B cell (primary cell): ENCODE measurements at places on chromosomes 6 and 20.

- DNase-seq, result no peak
These were observed 82.2 kb downstream of the COL19A1 start for GRCh38 chr6:69948479-69949114.

DNA sequence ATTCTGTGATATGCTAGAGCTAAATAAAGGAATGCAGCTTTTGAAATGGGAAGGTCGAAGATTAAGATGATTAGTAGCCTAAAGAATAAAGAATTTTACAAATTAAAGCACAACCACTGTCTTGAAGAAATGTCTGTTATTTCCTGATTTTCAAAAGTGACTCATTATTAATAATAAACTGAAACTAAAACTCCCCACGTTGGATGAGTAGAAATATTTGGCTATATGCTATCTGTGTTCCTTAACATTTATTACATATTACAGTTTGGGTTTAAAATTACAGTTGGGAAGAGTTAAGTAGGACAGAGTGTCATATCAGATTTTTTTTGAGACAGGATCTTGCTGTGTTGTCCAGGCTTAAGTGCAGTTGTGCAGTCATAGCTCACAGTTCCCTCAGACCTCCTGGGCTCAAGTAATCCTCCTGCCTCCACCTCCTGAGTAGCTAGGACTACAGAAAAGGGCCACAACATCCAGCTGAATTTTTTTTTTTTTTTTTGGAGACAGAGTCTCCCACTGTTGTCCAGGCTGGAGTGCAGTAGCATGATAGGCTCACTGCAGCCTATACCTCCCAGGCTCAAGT, 47.1 kb downstream of the AKIRIN2 start:
- DNase-seq, result no peak

GRCh38 chr6:15299430-15300131, 53.7 kb downstream of the JARID2 start:
- peak; percentile 80 for DNase-seq

GRCh38 chr6:3778701-3779573, 27.4 kb upstream of the PXDC1 start:
- DNase-seq, result no peak

DNA sequence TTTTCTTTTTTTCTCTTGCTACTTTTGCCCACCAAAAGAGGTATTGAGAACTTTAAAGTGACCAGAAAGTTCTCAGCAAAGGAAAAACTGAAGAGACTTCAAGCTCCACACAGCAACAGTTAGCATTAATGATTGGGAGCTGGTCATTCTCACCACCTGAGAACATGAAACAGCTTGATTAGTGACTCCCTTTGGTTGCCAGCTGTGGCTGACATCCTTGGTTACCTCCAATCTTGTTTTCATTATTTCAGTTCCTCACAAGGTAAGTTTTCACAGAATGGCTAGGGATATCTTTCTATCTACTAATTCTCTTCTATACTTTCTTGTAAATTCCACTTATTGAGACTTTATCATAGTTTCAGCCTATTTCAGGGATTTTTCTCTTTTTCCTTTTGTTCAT, 427.9 kb downstream of the QKI start:
- no peak for DNase-seq

DNA sequence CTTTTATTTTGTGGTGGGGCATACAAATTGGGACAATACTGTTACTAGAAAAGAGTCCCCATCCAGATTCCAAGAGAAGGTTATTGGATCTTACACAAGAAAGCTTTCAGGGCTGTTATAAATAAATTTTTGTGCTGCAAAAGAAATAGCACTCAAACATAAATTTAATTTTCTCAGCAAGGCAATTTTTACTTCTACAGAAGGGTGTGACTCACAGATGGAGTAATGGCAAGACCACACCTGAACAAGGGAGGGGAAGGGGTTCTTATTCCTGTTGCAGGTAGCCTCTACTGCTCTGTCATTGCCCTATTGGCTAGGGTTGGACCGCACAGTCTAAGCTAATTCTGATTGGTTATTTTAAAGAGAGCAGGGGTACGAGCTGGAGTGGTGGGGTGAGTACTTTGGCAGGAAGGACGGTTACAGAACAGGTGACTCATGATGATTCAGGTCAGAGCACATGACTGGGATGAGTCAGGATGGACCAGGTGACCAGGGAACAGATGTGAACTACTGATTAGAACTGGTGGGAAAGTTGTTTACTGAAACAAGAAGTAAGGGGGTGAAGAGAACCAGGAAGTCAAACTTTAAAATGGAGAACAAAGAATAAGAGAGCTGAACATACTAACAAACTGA, 41.1 kb downstream of the CNR1 start:
- no peak for DNase-seq

GRCh38 chr20:19944772-19945459, 72.2 kb upstream of the NAA20 start:
- no peak for DNase-seq

GRCh38 chr6:119137194-119138072, 59.0 kb upstream of the FAM184A start:
- DNase-seq, result no peak

DNA sequence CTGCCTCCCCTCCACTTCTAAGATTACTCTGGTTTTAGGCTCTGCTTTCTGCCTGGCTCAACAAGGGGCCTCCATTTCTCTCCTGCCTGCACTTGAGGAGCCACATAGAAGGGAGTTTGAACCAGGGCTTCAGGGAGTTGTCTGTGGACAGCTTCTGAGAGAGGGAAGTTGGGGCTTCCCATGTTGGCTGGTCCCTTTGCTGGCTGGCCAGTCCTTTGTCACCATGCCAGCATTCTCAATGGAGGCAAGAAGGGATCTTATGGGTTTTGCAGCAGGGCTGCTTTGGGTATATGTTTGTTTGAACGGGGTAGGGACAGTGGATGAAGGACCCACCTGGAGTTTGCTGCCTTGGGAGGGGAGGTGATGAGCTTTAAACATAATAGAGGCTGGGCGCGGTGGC, 124.9 kb downstream of the CARMIL1 start:
- no peak for DNase-seq

- no peak for DNase-seq
These were observed 233.7 kb downstream of the THBS2 start for GRCh38 chr6:169019727-169020491.

- no peak for DNase-seq
These were observed 150.3 kb downstream of the OTOR start for GRCh38 chr20:16898433-16898832.

GRCh38 chr20:1897965-1898464, 2.8 kb downstream of the SIRPA start:
- peak; percentile 88 for DNase-seq

- DNase-seq, result no peak
These were observed 12.1 kb upstream of the COL21A1 start for GRCh38 chr6:56259234-56260077.

DNA sequence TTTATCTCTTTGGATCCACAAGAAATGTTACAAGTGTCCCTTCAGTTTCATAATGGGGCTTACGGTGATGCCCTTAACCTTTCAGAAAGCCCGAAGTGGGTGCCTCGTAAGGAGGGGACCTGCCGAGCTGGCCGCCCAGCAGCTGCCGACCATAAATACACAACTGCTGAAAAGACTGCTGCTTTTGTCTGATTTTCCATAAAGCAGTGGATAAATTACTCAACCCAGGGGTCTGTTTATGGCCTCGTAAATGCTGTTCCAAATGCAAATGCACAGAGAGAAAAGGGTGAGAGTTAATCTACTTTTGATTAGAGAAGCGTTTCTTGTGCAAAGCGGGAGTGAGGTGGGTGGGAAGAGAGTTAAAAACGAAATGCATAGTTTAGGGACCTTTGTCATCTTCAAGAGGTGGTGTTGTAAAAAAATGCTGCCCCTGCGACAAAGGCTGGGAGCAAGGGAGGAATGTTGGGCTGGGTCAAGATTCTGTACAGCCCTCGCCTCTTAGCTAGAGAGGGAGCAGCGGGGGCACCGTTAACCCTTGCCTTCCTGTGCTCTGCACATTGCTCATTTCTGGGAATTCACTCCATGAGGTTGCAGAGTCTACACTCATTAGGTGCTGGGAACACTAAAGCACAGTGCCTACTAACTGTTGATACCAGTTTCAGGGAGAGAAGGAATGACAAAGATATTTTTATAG, 112.0 kb upstream of the MTHFD1L start:
- DNase-seq, result no peak

- DNase-seq, result no peak
These were observed 593.1 kb downstream of the PKHD1 start for GRCh38 chr6:51494342-51494741.

GRCh38 chr20:49100972-49101371, 54.9 kb downstream of the CSE1L start:
- peak; percentile 58 for DNase-seq

DNA sequence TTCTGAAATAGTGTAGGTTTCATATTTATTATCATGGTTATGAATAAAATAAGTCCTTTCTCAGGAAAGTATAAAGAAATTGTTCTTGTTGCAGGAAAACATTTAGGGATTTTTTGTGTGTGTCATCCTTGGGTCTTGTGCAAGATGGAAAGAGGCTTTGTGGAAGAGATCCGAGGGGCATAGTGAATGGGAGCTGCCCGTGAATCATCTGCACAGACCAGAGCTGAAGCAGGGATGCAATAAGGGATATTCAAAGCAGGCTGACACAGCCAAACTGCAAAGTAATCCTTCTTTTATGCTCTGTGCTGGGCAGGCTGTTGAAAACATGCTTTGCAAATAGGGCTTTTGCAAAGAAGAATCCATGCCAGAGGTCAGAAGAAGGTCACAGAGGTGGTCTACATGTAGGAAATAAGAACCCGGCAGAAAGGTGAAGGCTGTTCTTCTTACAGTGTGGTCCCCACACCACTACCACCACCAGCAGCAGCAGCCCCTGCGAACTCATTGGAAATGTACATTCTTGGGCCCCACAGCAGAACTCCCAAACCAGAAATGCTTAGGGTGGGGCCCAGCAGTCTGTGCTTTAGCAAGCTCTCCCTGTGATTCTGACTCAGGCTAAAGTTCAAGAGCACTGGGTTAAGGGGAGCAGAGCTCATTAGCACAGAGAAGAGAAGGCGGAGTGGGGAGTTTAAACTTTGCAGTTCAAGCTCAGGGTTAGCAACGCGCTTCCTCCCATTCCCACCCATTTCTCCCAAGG, 237.6 kb downstream of the QKI start:
- DNase-seq, result no peak

GRCh38 chr6:142945049-142945445, at the start of gene HIVEP2:
Gene HIVEP2, minus strand, starts transcription at chr6:142945176. Its CDS starts 170,438 bp downstream, at chr6:142774738.
- DNase-seq, result peak; percentile 87

DNA sequence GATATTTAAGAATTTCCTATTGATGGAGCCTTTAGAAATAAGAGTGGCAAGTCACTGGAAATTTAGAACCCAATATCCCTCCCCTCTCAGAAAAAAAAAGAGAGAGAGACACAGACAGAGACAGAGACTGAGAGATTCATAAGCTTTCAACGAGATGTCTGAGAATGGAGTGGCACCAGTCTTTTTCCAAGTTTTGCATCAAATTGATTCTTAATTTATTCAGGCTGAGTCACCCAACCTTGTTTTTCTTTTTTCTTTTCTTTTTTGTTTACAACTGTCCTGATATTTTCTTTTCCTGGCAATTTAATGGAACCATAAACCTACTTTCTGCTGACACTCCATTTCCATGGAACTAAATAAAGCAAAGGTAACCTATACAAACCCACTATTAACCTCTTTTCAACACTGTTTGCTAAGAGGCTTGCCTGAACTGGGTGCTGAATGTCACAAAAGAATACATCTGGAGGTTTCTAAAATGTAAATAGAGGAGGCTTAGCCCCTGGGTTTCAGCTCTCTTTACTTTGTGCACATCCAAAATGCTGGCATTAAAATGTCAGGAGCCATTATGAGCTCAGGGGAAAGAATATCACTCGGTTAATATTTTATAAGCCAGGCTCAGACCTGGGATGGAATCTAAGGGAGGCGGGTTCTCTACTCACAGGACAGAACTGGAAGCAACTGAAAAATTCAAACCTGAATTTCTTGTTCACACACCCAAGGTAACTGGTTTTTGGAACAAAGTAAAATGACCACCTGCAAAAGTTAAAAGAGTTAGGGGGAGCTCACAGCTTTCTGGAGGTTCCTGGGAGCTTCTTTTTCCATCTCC, 100.8 kb downstream of the BFSP1 start:
- DNase-seq, result no peak

- DNase-seq, result no peak
These were observed 144.3 kb downstream of the MEI4 start for GRCh38 chr6:77796824-77797809.

DNA sequence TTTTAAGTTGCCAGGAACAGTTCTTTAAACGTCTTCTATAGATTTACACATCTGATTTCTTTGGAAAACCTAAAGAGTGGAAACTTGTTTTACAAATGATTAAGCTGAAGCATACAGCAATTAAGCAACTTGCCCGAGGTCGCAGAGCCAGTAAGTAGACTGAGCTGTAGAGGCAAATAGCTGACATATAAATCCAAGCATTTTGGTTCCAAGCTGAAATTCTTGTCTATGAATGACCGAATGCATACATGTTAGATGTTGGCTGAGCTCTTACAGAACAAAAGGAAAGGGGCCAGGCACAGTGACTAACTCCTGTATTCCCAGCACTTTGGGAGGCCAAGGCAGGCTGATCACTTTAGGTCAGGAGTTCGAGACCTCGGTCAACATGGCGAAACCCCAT, 101.8 kb upstream of the SGK1 start:
- no peak for DNase-seq

- peak; percentile 41 for DNase-seq
These were observed 772 bp downstream of the SESN1 start for GRCh38 chr6:109093732-109094415.

GRCh38 chr20:33656783-33657703, 5.1 kb upstream of the C20orf144 start:
- DNase-seq, result no peak

- DNase-seq, result peak; percentile 86
These were observed 20.1 kb downstream of the MRPS18A start for GRCh38 chr6:43667245-43668150.

DNA sequence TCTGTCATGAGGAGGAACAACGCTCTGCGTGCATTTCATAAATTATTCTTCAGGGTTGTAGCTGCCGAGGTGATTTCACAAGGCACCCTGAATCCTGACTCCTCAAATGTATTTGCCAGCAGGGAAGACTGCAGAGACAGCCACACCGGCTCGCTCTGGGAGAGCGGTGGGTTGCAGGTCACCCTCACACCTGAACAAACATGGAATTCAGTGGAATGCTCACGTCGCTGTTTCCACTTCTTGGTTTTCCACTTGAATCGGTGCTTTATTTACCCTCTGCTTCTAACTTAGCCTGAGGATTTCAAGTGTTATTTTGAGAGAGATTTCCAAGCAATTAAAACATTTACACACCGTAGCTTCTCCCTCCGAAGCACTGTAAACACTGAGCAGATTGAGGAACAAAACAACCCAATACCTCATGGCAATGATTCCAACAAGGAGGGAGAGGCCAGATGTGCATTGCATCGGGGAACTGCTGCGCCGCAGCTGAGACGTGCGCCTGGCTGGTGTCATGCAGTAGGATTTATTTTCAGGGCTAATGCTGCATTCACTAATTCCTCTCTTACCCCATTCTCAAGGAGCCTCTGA, 59.5 kb upstream of the GGTLC1 start:
- DNase-seq, result no peak

GRCh38 chr6:167471548-167471930, 146.7 kb downstream of the TTLL2 start:
- DNase-seq, result no peak

- no peak for DNase-seq
These were observed 54.0 kb downstream of the PSMG4 start for GRCh38 chr6:3312604-3313231.

GRCh38 chr20:49483696-49484123, 1.2 kb upstream of the KCNB1 start:
- DNase-seq, result peak; percentile 9
